GM20000 (cell line): ENCODE measurements at places on chromosomes 7 and 10.

- no peak for DNase-seq
Observed at GRCh38 chr10:23892296-23892695, 316.6 kb upstream of the KIAA1217 start.

- DNase-seq = no peak
Observed at GRCh38 chr7:525740-526139, 6.1 kb upstream of the PDGFA start.

DNA sequence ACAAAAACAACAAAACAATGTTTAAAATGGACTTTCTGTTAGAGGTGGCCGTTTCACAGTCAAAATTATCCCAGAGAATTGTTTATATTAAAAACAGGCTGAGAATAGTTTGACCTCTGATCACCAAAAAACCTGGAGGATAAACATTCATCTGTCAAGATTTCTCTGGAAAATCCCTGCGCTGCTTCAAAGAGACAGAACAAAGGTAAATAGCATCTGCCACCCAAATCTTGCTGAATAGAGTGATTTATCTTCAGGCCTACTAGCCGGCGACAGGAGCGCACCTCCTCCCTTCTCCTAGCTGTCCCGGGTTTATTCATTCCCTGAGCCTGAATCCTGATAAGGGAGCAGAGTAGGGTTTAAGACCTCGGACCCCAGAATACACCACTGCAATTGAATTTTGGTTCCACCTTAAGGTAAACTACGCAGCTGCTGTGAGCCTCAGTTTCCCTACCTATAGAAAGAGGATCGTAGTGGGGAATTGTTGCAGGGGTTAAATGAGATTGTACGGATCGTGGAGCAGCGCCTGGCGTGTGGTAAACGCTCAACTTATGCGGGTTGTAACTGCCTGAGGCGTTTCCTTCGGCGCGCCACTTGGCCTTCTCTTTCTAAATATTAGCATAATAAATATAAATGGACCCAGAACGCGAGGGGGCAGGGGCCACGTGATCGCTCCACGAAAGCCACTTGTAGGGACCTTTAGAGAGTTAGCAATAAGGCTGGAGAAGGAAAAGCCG, 498 bp upstream of the ST7 start:
- no peak for DNase-seq

DNA sequence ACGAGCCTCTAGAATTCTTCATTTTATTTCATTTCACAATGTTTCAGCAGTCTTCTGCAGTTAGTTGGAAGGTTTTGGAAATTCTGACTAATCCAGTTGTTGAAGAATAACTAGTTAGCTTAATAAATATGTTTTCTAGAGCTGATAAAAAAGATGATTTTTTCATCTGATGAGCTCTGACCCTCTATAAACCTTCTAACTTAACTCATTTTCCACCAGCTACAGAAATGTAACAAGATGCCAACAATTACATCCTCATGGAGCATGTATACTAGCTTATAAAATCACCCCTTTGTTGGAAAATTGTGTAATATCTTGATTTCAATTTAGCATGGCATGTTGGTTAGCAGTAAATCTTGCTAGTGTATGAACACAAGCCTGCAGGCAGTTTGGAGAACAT, 33.1 kb downstream of the KAT6B start:
- DNase-seq = no peak

GRCh38 chr7:121525155-121525819, 129.2 kb upstream of the FAM3C start:
- DNase-seq = no peak

- DNase-seq = no peak
Observed at GRCh38 chr10:128814782-128815181, 652.3 kb upstream of the MGMT start.

GRCh38 chr10:70575874-70576802, 26.4 kb downstream of the PRF1 start:
- peak; percentile 59 for DNase-seq

GRCh38 chr10:25024528-25024927, 8.1 kb downstream of the THNSL1 start:
- no peak for DNase-seq

- DNase-seq = no peak
Observed at GRCh38 chr10:112226439-112227248, 43.1 kb upstream of the GPAM start.

DNA sequence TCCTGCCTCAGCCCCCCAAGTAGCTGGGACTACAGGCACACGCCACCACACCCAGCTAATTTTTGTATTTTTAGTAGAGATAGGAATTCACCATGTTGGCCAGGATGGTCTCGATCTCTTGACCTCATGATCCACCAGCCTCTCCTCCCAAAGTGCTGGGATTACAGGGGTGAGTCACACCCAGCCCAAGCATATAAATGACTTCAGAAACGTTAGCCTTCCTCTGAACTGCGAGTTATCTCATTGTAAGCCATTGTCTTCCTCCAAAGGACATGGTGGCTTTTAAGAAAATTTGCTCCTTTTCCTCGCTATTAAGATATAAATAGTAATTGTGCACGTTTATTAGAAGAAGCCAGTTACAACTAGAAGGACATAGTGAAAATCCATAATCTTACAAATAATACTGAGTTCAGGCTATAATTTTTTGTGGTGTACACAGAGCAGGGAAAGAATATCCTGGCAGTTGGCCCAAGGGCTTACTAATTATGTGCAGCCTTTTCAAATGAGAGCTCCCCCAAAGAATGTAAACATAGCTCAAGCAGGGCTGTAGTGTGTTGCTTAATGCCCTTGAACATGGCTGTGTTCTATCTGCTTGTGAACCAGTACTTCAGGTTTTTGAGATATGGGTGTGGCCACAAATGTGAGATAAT, 495.8 kb downstream of the PARD3 start:
- no peak for DNase-seq

DNA sequence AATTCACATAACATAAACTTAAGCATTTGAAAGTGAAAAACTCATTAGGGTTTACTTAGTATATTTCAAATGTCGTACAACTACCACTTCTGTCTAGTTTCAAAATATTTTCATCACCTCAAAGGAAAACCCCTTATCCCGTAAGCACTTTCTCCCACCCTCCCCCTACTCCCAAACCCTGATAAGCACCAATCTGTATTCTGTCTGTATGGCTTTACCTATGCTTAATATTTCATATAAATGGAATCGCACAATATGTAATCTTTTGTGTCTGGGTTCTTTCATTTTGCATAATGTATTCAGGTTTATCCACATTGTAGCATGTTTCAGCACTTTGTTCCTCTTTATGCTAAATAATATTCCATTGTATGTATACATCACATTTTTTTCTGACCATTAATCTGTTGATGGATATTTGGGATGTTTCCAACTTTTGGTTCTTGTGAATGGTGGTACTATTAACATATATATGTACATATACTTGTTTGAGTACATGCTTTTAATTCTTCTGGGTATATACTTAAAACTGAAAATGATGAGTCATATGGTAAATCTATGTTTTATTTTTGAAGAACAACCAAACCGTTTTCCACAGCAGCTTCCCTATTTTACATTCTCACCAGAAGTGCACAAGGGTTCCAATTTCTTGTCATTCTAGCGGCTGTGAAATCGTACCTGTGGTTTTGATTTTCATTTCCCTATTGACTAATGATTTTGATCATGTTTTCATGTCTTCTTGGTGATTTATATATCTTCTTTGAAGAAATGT, 6.2 kb upstream of the STARD3NL start:
- DNase-seq = no peak

GRCh38 chr7:51111241-51111940, 205.2 kb downstream of the COBL start:
- DNase-seq = no peak

- DNase-seq = no peak
Observed at GRCh38 chr10:110404825-110405224, 92.9 kb upstream of the DUSP5 start.

DNA sequence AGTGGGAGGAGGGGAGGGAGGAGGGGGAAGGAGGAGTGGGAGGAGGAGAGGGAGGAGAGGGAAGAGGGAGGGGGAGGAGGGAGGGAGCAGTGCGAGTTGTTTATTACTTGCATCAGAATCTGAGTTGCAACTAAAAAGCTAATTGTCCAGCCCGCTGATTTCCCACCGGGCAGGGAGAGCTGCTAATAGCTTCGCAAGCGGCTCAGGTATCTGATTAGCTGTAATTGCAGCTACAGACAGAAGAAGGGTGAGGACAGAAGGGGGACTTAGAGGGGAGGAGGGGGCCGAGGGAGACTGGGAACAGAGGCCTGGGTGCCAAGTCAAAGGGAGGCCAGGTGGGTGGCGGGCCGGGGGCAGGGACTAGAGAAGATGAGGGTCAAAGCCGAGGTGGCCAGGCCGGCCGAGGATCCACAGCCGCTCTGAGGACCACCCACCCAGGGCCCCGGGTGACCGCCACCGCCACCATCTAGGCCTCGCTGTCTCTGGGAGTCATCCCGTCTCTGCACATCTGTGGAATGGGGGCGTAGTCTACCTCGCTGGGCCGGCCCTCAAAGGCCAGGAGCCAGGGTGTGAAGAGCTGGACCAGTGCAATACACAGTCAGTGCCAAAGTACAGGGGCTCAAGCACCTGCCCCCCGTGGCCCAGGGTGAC, 54.2 kb downstream of the MICALL2 start:
- DNase-seq = no peak

GRCh38 chr7:117132321-117133120, 179.2 kb downstream of the ST7 start:
- no peak for DNase-seq

DNA sequence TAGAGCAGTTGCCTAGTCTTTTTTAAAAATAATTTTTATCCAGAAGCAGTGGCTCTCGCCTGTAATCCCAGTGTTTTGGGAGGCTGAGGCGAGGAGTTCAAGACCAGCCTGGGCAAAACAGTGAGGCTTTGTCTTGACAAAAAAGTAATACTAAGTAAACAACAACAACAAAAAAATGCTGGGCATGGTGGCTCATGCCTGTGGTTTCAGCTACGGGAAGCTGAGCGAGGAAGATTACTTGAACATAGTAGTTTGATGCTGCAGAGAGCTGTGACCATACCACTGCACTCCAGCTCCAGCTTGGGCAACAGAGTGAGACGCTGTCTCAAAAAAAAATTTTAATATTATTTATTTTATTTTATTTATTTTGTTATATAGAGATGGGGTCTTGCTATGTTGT, 31.3 kb upstream of the TPST1 start:
- no peak for DNase-seq

- no peak for DNase-seq
Observed at GRCh38 chr7:29207162-29207801, 12.7 kb downstream of the CHN2 start.

- peak; percentile 66 for DNase-seq
Observed at GRCh38 chr10:100341953-100342626, 4.9 kb upstream of the SCD start.

GRCh38 chr7:22863156-22863899, 40.7 kb upstream of the TOMM7 start:
- no peak for DNase-seq

GRCh38 chr10:108612485-108612884, 1310.8 kb downstream of the XPNPEP1 start:
- DNase-seq = no peak

DNA sequence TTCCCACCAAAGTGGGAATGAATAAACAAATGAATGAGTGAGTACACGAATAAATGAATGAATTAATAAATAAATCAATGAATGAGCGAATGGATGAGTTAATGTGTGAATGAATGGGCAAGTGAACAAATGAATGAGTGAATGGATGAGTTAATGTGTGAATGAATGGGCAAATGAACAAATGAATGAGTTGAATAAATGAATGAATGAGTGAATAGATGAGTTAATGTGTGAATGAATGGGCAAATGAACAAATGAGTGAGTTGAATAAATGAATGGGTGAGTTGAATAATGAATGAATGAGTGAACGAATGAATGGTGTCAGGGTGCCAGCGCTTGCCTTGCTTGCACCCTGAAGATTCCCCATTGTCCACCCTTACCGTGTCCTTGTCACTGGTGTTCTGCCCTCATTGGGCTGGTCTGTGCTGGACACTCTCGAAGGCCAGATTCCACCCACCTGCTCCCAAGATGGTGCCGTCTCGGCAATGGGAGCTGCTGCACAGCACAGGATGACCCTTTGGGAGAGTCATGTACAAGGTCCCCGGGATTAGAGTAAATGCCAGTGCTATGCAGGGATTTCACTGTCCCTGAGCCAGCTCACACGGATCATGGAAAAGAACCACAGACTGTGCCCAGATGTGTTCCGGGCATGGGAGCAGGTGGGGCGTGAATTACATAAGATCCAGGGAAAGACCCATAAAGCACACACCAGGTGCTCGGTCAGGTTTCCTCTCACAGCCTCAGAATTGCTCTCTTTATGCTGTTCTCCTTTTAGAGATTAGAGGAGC, 83.2 kb downstream of the CAMK1D start:
- DNase-seq = no peak

DNA sequence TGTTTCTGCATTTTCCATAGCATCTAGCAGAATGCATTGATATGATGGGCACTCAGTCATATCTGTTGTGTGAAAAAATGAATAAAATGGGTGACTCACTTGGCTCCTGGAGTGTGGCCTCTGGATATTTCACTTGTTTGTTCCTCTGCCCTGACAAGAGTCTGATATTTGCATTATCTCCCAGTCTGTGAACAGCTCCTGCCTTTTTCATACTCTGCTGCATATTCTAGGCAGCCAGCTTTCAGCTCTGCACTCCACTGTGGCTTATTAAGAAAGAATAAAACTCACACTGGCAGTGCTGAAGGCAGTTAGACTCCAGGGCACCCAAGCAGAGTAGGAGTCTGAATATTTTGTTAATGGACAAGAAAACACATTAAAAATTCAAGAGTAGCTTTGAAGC, 623.9 kb downstream of the SORCS1 start:
- no peak for DNase-seq

GRCh38 chr10:25811052-25811685, 122.9 kb upstream of the MYO3A start:
- no peak for DNase-seq

DNA sequence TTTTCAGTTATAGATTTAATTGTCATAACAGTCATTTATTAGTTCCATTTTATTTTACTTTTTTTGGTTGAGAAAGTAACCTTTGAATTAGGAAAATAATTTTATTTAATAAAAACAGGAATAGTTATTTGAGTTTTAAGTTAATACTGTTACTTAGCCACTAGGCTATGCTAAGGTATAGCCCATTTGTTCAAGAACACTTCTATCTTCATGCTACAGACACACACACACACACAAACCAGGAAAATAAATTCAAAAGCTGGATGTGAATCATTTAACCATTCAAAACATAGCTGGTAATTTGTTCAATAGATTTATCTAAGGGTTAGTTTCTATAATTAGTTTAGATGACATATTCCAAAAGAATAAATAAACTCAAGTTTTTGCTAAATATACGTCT, 148.4 kb downstream of the RNF133 start:
- no peak for DNase-seq

- no peak for DNase-seq
Observed at GRCh38 chr7:5382281-5382892, 41.2 kb downstream of the TNRC18 start.

GRCh38 chr10:102375250-102375649, 20.3 kb upstream of the NFKB2 start:
- DNase-seq = no peak

GRCh38 chr10:119135513-119135881, 30.0 kb downstream of the SFXN4 start:
- DNase-seq = no peak

GRCh38 chr10:84473136-84473535, 144.7 kb downstream of the CCSER2 start:
- DNase-seq = no peak

- DNase-seq = no peak
Observed at GRCh38 chr10:128000471-128001362, 93.8 kb downstream of the PTPRE start.
